ENCODE measurements at places on chromosomes 16 and 17.

GRCh38 chr17:75531721-75532072 is 6.2 kb downstream of the LLGL2 start:
- no peak for DNase-seq

- no peak for DNase-seq
These were observed 259.6 kb upstream of the KCNJ16 start for GRCh38 chr17:69815406-69815805.

DNA sequence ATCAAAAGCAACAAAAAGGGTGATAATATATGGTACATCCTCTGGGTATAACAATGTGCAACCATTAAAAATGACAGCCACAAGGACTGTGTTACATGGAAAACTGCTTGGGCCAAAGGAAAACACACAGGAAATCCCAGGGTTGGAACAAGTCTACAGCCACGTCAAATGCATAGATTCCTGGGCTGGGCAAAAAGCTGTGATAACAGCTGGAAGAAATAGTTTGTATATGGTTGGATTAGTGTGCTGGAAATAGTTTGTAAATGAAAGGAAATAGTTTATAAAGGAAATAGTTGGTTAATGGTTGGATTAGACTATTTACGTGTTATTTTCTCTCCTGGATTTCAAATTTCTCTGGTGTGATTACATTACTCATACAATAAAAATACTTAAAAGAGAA is 2.6 kb downstream of the HSD17B2 start:
- peak; percentile 49 for DNase-seq

- DNase-seq = no peak
These were observed 283.7 kb downstream of the CBLN1 start for GRCh38 chr16:48997946-48998345.

DNA sequence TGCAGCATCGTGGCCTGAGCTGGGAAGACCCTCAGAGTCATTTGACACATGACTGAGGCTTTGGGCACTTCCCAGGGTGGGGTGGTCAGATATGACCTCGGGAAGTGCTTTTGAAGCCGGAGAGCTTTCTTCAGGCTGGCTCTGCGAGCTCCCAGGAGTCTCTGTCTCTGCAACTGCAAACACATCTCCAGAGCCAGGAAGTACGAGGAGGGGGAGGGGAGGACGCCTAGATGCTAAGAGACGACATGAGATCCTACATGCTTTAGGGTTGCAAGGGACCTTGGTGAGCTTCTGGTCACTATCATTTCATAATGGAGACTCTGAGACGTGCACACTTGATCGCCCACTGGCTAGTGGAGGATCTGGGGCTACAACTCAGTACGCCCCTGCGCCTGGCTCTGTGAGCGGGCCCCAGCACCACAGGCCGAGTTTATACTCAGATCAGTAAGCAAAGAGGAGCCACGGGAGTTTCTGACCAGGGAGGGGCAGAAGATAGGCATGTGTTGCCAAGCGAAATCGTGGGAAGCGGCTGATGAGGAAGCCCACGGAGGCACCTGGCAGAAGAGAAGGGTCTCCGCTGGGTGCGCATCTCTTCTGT is 527 bp upstream of the MGAT5B start:
- peak; percentile 75 for DNase-seq

GRCh38 chr16:84823484-84823883 is 3.7 kb downstream of the CRISPLD2 start:
- DNase-seq = no peak

GRCh38 chr17:12310811-12311210 is 290.1 kb downstream of the MAP2K4 start:
- DNase-seq = no peak

DNA sequence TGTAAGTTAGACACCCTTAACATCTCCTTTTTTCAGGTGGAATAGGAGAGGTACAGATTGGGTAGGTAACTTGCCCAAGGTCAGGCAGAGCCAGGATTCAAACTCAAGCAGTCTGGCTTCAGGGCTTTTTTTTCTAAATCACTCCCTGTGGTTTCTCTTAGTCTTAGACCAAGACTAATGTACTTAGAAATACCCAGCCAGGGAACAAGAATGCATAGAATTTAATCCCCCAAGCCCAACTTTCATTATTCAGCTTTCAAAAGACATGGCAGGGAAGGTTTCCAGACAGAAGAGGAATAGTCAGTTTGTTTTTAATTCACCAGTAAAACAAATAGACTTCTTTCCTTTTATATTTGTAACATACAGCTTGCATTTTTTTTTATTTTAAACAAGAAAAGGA is 305.2 kb upstream of the RBFOX1 start:
- no peak for DNase-seq

GRCh38 chr16:56137269-56137668 is 54.0 kb upstream of the GNAO1 start:
- peak; percentile 14 for DNase-seq

DNA sequence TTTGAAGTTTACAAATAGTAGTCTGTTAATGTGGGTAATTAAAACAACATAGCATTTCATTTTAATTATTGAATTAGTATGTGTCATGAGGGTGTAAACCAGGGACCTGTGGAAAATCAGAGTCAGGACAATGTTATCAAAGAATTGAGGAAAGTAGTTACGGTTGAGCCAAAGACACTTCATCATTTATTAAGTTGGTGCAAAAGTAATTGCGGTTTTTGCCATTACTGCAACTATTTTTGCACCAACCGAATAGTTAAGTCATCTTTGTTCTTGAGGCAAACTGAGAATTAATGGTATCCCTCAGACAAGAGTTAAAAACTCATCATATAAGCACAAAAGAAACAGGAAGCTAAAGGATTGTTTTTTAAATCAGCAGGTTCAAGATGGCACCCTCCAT is 593.7 kb downstream of the KCNJ2 start:
- no peak for DNase-seq

DNA sequence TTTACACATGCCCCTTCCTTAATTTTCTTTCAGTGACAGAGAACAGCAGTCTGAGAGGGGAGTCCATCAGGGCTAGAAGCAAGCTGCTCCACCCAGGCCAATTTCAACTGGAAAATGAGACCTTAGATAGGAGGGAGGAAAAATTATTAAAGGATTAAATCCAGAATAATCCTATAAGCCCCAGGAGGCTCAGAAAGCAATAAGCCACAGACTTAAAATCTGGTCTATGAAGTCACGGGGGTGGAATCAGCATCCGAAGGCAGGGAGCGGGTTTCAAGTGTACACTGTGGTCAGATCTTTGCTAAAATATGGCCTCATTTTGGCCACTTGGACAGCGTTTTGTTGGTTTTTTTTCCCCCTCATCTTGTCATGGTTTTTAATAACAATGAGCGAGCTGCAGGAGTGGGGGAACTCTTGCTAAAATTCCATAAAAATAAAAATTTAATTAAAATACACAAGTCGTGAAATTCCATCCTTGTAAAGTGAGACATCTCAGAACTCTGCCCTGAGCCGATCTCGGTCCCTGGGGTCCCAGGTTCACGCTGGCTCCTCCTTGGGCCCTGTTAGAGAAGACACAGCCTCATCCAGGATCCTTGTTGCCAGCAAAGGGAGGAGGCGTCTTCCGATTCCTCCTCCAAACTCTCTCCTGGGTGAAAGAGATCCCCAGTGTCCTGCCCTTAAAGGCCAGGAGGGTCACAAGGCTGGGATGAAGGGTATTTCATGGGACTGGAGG is 51.6 kb upstream of the ETV4 start:
- no peak for DNase-seq

DNA sequence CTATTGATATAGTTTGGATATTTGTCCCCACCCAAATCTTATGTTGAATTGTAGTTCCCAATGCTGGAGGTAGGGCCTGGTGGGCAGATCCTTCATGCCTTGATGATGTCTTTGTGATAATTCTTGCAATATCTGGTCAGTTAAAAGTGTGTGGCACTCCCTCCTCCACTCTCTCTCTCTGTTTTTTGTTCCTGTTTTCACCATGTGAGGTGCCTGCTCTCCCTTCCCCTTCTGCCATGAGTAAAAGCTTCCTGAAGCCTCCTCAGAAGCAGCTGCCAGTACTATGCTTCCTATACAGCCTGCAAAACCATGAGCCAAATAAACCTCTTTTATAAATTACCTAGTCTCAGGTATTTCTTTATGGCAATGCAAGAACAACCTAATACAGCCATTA is 47.3 kb downstream of the TOM1L2 start:
- DNase-seq = no peak

DNA sequence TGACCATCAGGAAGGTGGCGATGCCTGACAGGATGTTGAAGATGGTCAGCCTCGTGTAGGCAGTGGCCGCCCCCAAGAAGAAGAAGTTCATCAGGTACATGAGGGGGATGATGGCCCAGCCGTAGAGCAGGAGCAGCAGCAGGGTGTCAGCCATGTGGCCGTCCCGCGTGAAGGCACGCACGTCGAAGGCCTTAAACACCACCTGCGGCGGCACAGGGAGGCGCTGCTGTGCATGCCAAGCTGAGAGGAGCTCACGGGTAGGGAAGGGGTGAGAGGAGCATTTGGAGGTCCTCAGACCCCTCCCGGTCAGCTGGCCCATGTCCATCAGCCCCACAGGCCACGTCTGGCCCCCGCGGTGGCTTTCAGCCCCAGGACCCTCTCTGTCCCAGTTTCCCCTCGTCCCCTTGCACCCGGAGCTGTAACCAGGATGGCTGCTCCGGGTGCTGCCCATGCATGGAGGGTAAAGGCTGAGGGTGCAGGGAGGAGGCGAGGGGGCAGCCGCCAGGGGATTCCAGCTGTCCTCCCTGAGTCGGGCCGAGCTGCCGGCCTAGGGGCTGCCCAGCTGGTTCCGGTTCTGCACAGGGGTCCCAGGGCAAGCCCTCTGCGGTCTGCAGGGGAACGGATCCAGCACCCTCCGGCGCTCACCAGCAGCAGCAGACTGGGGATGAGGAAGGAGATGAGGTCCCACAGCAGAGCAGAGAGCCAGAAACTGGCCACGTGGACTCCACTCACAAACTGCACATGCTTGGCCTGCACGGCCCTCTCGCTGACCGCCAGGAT is 17.1 kb upstream of the RNPS1 start:
- no peak for DNase-seq

GRCh38 chr16:1182950-1183907 is 30.3 kb downstream of the CACNA1H start:
- DNase-seq = peak; percentile 77

GRCh38 chr17:57810721-57811637 is 38.9 kb downstream of the MRPS23 start:
- peak; percentile 66 for DNase-seq

GRCh38 chr16:54696970-54697369 is 233.7 kb upstream of the IRX5 start:
- no peak for DNase-seq

Data from M059J (cell line).